Muscle of arm (tissue), 14 donors: ENCODE measurements at places on chromosomes 11 and 22. TPM values are rescaled to one million over a fixed set of nuclear protein-coding genes. Genes with fewer than 3 reads are reported as not detected.

PIH1D2 gene
- 1.3 TPM for polyA plus RNA-seq

TTC12 gene
- 7.2 TPM for polyA plus RNA-seq

DNA sequence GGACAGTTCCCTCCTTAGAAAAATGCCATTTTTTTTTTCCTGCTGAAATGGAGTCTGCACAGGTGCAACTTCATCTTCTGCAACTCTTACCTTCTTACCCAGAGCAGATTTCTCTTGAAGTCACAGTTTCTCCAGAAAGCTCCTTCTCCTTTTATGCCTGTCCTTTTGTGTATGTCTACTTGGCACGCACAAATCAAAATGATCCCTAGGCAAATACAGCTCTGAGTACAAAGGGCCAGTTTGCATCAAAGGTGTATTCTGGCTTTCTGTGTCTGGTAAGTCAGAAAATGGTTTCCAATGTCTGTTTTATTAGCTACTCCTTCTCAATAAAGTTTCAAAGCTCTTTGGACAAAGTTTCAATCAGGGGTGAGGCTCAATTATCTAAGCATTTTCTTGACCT lies 2.5 kb downstream of the CLDN25 start:
- no peak for DNase-seq

DNA sequence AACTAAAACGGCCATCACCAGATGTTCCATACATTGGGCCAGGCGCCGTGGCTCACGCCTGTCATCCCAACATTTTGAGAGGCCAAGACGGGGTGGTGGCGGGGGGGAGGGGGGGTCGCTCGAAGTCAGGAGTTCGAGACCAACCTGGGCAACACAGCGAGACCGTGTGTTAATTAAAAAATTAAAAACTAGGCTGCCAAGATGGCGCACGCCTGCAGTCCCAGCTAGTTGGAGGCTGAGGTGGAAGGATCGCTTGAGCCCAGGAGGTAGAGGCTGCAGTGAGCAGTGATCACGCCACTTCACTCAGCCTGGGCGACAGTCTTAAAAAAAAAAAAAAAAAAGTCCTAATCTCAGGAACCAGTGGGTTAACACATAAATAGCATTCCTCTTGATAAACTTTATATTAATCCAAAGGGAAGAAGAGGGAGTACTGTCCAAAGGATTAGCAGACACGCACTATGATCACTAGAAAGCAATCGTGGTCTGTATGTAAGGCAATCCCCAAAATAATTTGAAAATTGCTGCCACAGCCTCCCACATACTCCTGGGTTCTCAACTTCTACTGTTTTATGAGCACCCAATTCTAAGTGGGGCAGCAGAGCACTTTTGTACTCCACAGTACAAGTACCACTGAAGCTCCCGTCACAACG lies 604 bp downstream of the PUS3 start:
- DNase-seq: no peak

APLNR gene
- 91.2 TPM for polyA plus RNA-seq

OR51I1 gene
- polyA plus RNA-seq: not detected

- no peak for DNase-seq
Measured at GRCh38 chr11:62050716-62051115, 73.1 kb upstream of the INCENP start.

DNA sequence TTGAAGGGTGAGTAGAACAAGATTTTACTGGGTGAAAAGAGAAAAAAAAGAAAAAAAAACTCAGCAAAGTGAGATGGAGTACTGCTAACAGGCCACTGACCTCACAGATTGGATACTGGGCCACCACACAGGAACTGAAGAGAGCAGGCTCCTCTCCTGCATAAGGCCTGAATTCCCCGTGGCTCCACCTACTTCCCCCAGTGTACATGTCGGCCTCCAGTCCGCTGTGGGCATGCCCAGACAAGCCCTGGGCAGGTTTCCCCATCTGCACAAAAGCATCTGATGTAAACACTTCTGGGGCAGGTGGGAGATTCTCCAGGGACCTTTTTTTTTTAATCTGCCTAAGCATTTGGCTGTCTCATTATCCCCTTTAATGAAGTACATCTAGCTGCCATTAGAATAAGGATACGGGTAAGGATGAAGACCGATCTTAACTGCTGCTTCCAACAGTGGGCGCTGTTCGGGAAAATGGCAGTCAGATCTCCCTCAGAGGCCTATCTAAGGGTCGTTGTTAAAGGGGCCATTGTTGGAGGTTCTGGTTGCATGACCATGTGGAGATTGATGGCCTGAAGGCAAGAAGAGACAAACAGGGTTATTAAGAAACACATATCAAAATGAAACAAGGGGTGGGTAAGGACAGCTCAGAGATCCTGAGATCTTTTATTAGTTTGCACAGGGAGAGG lies 48.5 kb downstream of the MS4A13 start:
- DNase-seq: no peak
